Chondrocyte (in vitro differentiated cells): ENCODE measurements at places on chromosomes 2 and 18. TPM values are rescaled to one million over a fixed set of nuclear protein-coding genes. Genes with fewer than 3 reads are reported as not detected.

DNA sequence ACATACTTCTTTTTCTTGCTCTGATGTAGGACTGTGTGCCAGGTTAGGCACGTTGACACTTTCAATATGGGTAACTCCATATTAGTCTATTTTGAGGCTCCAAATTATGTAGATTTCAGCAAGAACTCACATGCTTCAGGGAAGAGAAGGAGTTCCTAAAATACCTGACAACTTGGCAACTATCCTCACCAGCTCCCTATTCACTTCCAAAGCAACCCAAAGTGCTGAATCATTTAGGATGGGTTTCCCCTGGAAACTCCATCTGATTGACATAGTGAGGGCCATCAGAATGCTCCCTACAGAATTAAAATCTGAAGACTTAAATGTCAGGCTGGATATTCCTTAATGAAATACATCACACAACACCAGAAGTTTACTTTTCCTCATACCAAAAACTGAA, 32.5 kb upstream of the NFU1 start:
- DNase-seq, result no peak

VWC2L gene
- not detected in 3 replicates for total RNA-seq

UGT1A6 gene
- total RNA-seq, result 0.17 TPM in 1 of 3 replicates, not detected in the others

GRCh38 chr2:179191110-179191509, 73.5 kb downstream of the SESTD1 start:
- DNase-seq, result no peak

DNA sequence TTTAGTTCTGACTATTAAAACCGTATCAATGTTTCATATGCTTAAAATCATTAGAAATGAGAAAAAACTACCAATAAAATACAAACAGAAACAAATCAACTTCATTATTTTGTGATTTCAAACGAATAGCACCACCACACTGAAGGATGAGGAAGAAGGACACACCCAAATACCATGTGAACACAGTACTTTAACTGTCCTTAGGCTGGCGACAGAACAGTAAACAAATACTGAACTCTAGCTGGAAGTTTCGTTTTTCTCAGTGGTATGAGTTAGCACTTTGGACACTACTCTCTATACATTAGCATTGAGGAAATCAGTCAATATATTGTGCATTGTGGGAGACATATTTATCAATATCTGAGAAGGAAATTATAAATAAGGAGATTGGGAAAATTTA, 202.4 kb upstream of the AGAP1 start:
- DNase-seq, result no peak

CYS1 gene
- 4.9 to 7.0 TPM (median 5.4 TPM) in 3 replicates for total RNA-seq

DNA sequence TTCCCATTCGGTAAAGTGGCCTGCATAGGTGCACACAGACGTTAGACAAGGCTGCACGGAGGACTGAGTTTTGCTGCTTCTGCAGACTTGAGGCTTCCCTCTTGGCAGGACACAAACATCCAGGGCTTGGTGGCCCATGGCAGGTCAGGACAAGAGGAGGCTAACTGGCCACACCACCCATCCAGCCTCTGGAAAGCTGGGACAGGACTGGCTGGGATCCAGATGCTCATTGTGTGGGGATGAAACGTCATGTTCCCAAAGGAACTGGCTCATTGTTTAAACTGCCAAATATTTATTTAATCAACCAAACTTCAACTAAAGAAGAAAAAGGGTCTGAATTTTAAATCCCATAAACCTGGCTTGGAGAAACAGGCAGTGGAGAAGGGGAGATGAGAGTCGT, 239.1 kb upstream of the EPAS1 start:
- DNase-seq, result no peak

GRCh38 chr2:31256611-31257382, 22.8 kb downstream of the EHD3 start:
- no peak for DNase-seq

GRCh38 chr2:10495988-10496313, 47.8 kb upstream of the ODC1 start:
- no peak for DNase-seq

GKN2 gene
- total RNA-seq, result not detected in 3 replicates

GRCh38 chr2:86781363-86781762, 9.3 kb downstream of the CD8A start:
- DNase-seq, result no peak
